ENCODE measurements at places on chromosomes 1 and 21. TPM values are rescaled to one million over a fixed set of nuclear protein-coding genes. Genes with fewer than 3 reads are reported as not detected.

SPATA17 gene
- 2.4 TPM for total RNA-seq

GART gene
- total RNA-seq = 202 TPM

SYCP1 gene
- not detected for total RNA-seq

RHD gene
- total RNA-seq = not detected

PLXNA2 gene
- 6.7 TPM for total RNA-seq

MYOG gene
- total RNA-seq = not detected

KIRREL1 gene
- total RNA-seq = 119 TPM

YIPF1 gene
- 13.6 TPM for total RNA-seq

HES3 gene
- total RNA-seq = not detected

TMEM82 gene
- not detected for total RNA-seq

GNAT2 gene
- total RNA-seq = 0.34 TPM

SOX13 gene
- total RNA-seq = 8.3 TPM

ANGPTL3 gene
- total RNA-seq = not detected

PROK1 gene
- not detected for total RNA-seq

BSND gene
- total RNA-seq = not detected

LCE1F gene
- total RNA-seq = not detected

TPTE gene
- total RNA-seq = 5.3 TPM

CELA2A gene
- not detected for total RNA-seq

ASB17 gene
- total RNA-seq = not detected

SPATA45 gene
- not detected for total RNA-seq

TRIM17 gene
- total RNA-seq = not detected

RHCE gene
- 1.0 TPM for total RNA-seq

IRF2BP2 gene
- 52.1 TPM for total RNA-seq
